ENCODE measurements at places on chromosomes 11 and 22.

- no peak for DNase-seq
Measured at GRCh38 chr22:39662686-39663052, 92.1 kb downstream of the CACNA1I start.

DNA sequence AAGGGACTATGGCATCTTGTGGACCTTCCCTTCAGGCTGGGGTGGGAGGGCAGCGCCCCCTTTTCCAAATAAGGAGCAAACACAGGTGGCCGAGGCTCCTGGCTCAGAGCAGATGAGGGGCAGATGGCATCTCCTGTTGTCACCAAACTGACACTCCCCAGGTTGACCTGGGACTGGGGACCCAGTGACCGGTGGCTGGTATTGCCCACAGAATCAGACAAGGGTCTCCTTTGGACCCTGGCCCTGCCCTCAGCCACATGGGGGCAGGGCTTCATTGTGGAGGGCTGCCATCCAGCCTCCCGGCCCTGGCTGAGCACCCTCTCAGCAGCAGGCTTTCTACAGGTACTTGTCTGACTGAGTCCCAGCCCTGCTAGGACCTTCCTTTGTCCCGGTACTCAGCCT lies 842 bp upstream of the SIGIRR start:
- no peak for DNase-seq

DNA sequence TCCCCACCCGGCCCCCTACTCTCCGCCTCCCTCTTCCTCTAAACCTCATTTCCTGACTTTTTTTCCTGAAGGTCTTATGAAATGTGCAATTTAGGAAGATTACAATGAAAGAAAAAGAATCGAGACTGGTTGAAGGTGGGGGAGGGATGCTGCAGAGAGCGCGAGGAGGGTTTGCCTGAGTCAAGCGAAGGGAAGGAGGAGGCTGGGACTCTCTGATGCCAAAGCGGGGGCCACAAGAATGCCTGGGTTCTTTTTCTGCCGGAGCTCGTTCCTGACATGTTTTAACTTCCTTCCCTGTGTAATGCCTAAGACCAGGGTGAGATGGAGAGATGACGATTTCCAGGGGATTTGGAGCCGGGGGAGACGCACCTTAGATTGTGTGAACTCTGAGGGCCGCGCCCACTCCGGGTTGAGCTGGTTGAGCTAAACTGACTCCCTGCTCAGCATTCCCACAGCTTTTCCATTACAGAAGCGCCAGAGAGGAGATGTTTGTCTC lies 270.5 kb upstream of the SORL1-AS1 start:
- no peak for DNase-seq

GRCh38 chr11:16114978-16115871 lies 241.1 kb downstream of the SOX6 start:
- DNase-seq, result peak; percentile 12

GRCh38 chr11:36455658-36456111 lies 54.4 kb downstream of the TRAF6 start:
- no peak for DNase-seq

- DNase-seq, result no peak
Measured at GRCh38 chr11:58028687-58029411, 1.9 kb upstream of the OR6Q1 start.

GRCh38 chr11:128705124-128705920 lies 11.4 kb downstream of the FLI1 start:
- no peak for DNase-seq

DNA sequence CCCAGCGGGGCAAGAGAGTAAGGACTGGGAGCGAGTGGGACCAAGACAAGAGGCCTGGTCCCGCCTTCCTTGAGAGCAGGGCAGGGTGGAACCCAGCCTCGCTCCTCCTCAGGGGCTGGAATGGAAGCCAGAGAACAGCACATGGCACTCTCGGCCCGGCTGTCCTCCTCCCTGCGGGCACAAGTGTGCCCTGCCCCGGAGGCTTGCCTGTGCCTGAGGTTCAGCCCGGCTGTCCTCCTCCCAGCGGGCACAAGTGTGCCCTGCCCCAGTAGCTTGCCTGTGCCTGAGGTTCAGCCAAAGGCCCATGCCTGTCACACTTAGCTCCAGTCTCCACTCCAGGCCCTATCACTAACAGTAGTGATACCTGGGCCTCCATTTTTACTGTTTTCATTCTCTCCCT lies 24.2 kb downstream of the SULT4A1 start:
- DNase-seq, result no peak

DNA sequence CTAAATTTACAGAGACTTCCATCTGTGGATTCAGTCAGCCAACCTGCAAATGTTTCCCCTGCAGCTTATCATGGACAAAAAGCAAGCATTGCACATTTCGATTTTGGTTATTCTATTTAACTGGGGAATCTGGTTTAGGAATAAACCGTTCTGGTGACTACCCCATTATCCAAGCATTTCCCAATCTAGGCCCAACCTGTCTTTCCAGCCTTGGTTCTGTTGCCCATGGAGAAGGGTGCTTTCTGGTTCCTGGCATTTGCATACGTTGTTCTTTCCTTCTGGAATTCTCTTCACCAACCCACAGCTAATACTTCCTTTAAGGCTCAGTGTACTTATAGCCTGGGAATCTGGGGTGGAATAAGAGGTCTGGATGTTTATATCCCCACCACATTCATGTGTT lies 1.4 kb upstream of the TMEM123 start:
- no peak for DNase-seq

- no peak for DNase-seq
Measured at GRCh38 chr11:110355011-110355744, 58.8 kb upstream of the RDX start.

GRCh38 chr11:47177229-47177845 lies 658 bp upstream of the ARFGAP2 start:
- DNase-seq, result peak; percentile 71

DNA sequence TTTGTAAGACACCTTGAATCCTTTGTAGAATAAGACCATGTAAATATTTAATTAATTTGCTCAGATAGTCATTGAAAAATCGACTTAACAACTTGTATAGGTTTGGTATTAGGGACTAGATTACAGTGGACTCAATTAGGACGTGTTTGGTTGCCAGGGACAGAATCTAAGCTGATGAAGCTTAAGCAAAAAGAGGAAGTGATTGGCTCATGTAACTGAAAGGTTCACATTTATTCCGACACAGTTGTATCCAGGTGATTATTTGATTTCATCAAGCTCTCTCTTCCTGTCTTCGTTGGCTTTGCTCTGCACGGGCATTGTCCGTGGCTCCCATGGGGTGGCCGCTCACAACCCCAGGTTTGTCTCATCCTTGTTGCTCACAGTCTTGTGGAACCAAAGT lies 146.4 kb downstream of the C11orf91 start:
- no peak for DNase-seq

GRCh38 chr11:11155962-11156815 lies 196.9 kb downstream of the CSNK2A3 start:
- DNase-seq, result peak; percentile 56

DNA sequence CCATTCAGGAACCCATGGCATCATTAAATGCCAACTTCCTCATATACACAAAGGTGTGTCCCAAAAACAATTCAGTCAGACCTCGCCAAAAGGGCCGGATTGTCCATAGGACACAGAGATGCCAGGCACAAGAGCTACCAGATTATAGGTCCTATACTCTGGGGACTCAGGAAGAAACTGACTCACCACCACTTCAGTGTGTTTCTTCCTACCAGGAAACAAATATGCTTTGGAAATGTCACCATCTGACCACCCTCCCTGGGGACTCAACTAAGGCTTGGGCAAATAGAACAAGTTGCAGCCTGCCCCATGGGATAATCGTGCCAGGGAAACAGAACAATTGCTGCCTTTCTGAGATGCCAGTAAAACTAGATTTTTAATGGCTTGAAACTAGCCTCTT lies 11.7 kb downstream of the POU2AF3 start:
- no peak for DNase-seq

DNA sequence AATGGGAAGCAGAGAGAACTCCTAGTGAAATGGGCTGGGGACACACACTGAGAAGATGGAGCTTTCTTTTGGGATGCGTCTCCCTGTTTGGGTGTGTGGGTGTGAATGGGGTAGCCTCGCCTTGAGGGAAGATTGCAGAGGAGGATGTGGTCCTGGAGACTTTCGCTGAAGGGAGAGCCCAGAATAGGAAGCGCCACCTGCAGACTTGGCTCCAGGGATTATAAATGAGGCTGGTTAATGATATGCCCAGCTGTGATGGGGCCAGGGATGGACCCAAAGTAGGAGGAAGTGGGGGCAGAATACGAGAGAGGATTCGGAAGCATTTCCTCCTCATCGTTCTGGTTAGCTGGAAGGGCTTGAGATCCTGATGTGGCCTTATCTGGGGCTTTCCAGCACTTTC lies 13.7 kb downstream of the RELT start:
- DNase-seq, result no peak

Data from HuH-7 (cell line).